ENCODE measurements at places on chromosomes 7 and 10.

DNA sequence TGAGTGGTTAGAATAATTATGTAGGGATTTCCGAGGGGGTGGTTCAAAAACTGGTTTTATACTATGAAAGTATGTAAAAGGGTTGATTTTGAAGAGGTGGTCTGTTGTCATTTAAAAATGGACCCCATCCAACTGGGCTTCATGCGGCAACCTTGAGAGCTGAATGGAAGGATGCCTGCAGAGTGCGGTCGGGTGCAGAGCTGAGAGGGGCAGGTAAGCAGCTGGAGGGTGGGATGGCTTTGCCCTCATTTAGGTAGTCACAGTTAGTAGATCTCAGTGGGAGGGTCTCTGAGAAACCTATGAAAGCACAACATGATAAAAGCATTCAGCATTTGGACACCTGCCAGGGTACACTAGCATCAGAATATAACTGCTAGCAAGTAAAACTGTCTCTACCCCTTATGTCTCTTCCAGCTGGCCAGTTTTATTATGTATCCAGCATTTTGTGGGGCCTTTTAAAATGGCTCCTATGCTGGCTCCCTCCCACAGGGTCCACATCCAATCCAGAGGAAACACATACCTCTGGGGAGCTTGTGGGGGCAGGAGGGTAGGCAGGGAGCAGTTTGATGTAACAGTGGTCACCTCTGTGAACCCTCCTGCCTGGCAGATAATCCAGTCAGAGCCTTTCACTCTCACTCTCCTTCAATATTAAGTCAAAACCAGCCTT, 75.9 kb upstream of the MAGI2 start:
- DNase-seq: no peak

GRCh38 chr7:85750454-85750949, 563.6 kb upstream of the SEMA3D start:
- peak; percentile 10 for DNase-seq

DNA sequence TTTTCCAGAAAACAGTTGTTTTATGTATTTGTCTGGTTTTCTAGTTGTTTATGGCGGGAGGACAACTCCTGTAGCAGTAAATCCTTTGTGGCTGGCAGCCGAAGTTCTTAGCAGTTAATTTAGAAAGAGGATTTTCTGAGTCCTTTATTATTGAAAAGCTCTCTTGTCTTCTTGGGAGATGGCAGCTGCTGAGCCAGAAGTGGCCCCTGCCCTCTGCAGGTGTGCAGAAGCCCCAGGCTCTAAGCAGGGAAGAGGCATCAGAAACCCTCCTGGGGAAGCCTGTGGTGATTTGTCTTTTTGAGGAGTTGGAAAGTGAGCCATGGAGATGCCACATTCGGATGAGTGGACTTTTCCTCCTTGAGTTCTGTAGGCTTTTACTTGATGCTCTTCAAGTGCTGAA, 106.3 kb downstream of the GLRX3 start:
- no peak for DNase-seq

DNA sequence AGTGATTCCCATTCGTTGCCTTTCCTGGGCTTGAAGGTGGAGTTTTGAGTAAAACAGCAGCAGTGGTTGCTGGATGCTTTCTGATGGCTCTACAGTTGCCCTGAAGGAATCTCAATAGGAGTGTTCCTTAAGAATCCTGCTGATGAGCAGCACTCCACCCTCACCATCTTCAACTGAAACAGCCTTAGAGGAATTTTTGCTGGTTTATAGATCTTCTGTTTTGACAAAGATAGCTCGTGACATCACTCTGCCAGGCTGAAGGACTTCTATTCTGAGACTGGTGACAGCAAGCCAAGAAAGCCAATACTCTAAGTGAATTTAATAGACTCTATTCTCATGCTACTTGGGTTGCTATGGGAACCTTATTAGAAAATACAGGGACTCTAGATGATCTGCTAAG, 1014.7 kb downstream of the NRG3 start:
- DNase-seq: no peak

DNA sequence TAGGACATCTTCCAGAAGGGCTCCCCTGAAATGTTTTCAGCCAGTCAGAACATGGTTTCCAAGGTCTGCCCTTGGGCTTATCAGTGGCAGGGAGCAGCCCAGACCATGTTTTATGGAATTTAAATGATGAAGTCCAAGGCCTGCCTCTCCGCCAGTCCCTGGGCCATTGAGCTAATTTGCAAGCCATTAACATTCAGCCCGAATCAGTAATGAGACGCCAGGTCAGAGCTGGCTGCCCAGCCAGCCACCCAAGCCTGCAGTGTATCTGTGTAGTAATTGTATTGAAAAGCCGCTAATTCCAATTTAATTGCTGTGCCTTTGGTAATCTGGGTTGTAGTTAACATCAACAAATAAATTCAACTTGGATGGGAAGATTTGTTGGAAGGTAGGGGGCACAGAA, 131.4 kb downstream of the PAXIP1 start:
- no peak for DNase-seq

DNA sequence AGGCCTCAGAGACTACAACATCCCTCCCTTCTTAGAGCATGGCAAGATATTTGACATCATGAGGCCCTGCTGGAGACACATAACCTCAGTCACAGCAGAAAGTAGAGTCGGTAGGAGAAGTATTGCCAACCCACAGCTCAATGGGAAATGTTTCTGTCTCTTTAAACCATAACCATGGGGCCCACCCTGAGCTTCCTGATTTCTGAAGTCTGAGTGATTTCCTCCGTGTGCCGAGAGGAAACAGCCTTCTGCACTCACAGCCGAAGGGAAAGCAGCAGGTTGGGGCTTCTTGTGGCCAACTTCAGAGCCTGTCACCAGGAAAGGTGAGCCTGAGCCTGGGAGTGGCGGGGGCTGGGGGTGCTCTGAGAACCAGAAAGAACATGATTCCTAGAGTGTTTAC, at the start of gene GIMAP1:
Gene GIMAP1, plus strand, starts transcription at position 246 of the 400 bp plus-strand sequence. CDS start 2,435 bp downstream, outside the sequence.
- no peak for DNase-seq

GRCh38 chr7:99469381-99470065, 3.2 kb upstream of the ZNF789 start:
- no peak for DNase-seq

DNA sequence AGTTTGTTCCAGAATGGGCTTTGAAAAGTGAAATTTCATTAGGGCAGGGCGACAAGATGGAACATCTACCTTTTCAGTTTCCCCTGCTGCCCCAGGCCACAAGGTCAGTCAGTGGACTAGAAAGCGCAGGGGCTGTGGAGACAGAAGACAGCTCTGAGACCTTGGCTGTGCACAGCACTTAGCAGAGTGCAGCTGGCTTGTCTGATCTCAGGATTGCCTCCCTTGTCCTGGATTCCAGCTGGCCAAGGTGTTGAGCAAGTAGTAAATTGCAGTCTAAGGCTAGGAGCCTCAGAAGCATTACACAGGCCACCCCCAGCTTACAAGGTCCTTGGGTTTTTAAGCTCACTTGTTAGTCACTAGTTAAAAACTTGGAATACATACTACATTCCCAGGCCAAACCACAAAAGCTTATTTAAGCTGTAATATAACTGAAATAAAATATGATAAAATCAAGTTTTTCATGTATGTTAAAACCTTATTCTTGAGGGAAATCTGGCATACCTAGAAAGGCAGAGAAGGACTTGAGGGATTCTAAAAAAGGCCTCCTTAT, 67.3 kb upstream of the NPY start:
- no peak for DNase-seq

- no peak for DNase-seq
Observed at GRCh38 chr7:73974101-73974947, 53.6 kb upstream of the ELN start.

DNA sequence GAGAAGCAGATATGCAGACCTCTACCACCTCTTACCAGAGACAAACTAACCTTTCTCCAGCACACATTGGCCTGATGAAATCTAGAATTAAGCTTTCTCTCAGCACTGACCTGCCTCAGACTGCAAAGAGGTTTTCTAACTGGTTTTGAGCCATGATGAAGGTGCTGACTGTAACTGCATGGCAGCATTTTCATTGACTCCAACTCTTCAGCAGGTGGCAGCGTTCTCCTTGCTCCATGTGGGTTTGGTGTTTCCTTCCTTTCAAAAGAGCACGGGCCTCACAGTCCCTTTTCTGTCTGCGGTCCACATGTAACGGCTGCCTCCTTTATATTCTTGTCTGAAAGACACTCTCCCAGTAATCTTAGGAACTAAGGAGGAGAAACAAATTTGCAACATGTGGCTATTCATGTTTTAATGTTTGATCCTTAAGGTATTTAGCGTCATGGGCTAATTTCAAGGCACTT, 12.6 kb downstream of the KLLN start:
- DNase-seq: no peak

DNA sequence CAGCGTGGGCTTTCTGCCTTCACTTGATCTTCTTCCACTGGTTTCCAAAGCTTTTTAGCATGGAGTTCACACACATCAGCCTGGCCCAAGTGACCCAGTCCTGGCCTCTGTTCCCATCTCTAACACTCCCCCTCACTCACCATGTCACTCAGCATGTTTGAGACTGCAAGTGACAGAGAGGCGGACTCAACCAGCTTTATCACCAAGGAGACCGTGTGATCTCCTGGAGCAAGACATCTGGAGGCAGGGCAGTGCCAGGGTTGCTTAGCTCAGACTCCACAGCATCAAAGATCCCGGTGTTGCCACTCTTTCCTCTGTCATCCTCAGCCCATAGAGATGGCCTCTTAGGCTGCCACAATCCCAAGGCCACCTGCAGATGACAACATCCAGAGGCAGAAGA, 39.4 kb downstream of the FAM241B start:
- no peak for DNase-seq

DNA sequence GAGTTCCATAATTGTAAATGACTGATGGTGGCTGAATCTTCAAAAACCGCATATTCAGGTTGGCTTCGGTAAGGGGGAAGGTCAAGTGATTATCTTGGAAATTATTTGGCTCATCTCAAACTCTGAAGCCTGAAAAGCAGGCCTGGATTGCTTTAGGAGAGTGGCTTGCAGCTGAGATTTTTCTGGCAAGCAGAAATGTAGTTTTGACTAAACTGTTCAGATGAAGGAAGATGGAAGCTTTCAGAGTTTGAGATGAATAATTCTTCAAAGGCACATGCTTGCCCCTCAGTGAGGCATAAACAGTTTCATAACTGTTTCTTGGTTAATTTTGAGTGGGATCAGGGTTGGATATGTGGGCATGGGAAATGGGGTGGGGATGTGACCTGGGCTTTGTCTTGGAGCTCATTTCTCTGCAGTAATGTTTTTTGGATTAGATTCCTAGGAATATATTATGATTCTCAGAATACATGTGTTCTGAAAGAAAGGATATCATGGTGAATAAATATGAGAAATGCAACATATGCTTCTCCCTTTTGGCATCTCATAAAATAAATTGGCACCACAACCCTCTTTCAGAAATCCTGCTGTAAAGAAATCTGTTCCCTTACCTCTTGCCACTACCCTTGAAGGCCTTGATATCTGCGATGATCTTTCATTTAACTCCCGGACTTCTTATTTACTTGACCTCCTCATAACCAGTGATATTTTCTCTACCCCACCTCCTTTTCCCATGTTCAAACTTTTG, 469.2 kb downstream of the ADRA2A start:
- no peak for DNase-seq

- no peak for DNase-seq
Observed at GRCh38 chr10:78830976-78831375, 237.8 kb upstream of the ZMIZ1 start.

- no peak for DNase-seq
Observed at GRCh38 chr7:102012941-102013461, 195.6 kb downstream of the CUX1 start.

DNA sequence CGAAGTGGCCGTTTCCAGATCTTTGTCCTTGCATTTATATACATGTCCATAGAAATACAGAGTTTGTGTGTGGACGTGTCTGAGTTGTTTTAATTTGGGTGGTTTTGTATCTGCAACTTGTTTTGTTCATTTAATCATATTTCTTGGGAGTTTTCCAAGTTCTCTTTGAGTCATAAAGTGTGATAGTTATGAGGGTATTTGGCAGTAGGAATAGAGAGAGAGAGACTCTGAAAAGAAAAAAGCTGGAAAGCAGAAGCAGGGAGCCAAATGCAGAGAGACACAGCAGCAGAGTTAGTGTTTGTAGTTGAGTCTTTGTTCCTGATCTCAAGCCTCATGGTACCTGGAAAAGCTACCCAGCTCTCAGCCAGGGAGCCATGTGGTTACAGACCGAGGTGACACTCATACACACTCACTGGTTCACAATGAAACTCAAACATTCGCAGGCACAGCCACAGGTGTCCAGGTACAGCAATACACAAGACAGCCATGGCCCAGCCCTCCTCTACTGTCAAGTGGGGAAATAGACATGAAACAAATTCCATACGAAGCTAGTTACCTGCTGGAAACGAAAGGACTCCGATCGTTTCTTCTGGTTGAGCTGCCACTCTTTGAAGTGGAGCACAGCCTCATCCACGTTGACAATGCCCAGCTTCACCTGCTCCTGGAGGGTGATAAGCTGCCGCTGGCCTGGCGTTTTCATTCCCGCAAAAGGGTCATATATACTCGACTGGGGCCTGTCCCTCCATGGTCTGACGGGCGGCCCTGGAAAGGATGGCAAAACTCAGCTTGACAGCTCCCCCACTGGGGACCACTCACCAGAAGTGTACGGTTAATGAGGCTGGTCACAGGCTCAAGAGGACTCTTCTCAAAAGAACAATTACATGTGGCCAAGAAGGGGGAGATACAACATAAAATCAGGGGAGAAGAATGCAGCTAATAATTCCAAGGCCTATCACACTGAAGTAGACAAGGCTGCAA, 33.3 kb upstream of the TM9SF3 start:
- no peak for DNase-seq

- DNase-seq: peak; percentile 100
Observed at GRCh38 chr7:1458683-1459511, at the start of gene MICALL2. MICALL2 (minus strand) TSS chr7:1459470; CDS start chr7:1459326, 144 bp downstream.

DNA sequence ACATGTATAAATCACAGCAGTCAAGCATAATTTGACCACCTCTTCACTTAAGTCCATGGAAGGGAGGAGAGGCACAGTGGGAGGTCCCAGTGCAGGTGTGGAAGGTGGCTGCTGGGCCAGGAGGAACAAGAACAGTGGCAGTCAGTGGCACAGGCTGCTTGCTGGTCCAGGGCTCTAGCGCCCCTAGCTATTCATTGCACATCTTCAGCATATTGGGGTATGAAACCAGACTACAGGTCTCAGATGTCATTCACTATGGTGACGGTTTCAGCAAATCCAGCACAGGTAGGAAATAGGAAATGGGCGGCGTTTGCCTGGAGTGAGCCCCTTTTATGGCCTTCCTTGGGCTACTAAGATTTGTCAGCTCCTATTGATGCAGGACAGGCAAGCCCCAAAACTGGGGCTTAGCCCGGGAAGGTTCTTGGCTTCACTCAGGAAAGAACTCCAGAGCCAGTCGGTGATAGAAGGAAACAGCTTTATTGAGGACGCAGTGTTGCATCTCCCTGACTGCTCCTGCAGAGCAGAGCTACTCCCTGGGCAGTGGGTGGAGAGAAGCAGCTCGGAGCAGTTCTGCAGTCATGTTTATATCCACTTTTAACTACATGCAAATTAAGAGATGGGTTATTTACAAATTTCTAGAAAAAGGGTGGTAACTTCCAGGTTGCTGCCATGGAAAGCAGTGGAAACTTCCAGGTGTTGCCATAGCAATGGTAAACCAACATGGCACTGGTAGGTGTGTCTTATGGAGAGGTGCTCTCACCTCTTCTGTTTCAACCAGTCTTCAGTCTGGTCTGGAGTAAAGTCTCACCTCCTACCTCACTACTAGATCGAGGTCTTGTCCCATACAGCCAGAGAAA, 608.8 kb downstream of the PARD3 start:
- DNase-seq: no peak

Measured in H54 (cell line).